ENCODE measurements at places on chromosomes 5 and 9.
A peak's percentile ranks its signal among the peaks of the same experiment; 100 is the strongest.

DNA sequence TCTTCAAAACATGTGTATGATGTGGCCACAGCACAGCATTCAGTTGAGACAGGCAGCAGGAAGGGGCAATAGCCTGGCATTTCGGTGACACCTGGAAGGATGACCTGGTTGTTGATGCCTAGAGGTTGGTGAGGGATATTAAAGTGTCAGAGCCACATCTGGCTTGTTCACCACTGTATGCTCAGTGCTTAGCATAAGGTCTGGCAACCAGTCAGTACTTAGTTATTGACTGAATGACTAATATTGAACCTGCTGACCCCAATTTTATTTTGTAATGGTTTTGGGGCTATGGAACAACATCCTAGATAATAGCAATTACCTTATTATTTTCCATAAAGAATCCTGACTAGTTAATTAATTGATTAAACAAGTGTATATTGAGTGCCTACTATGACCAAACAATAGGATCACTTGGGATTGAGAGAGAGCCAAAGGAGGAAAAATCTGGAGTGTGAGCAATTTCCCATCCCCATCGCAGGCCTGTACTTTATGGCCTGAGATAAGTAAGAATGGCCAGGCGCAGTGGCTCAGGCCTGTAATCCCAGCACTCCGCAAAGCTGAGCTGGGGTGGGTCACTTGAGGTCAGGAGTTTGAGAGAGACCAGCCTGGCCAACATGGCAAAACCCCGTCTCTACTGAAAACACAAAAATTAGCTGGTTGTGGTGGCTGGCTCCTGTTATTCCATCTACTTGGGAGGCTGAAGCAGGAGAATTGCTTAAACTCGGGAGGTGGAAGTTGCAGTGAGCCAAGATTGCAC lies 85.4 kb upstream of the PLPP1 start:
- no peak for DNase-seq

DNA sequence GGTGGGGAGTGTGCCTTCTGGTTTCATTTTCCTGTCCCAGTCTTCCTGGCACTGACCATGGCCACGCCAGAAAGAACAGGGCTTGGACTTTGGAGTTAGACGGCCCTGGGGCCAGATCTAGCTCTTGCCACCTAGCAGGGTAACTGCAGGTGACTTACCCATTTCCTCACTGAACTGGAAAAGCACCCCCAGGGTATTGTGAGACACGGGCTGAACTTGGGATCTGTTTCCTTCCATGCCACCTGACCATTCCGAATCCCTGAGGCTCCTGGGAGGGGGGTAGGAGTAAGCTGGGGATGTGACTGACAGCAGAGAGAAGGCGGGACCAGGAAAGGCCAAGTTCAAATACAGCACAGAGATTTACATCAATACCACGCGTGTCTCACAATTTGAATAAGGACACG lies 9.4 kb downstream of the HNRNPAB start:
- DNase-seq = peak; percentile 42

- DNase-seq = no peak
These were observed 75.2 kb downstream of the LMNB1 start for GRCh38 chr5:126852091-126852571.

GRCh38 chr9:127534250-127534906 lies 77.7 kb upstream of the STXBP1 start:
- no peak for DNase-seq

DNA sequence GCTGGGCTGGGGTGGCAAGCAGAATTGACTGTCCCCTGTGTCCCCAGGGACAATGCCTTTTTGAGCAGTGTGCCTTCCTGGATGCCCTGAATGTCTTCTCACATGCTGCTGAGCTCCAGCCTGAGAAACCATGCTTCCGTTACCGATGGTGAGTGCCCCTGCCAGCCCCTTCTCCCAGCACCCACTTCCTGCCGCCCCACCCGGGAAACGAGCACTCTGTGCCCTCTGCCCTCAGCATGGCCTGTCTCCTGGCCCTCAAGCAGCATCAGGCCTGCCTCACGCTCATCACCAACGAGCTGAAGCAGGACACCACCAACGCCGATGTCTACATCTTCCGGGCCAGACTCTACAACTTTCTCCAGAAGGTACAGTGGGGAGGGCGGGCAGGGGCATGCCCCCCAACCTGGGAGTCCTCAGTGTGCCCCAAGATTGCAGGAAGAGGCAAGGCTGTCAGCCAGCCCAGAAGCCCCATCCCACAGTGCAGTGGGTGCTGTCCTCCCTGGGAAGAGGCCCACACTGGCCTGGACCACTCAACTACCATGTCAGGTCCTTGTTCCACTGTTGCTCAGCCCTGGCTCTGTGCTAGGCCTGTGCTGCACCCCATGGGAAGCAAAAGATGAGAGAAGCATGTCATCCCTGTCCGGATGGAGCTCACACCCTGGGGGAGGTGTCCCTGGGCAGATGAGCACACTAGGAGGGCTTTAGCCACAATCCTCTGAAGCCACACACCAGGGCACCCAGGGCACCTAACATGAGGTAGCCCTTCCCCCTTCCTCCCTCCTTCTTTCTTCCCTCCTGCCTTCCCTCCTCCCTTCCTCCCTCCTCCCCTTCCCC lies 4.4 kb downstream of the TTC16 start:
- no peak for DNase-seq

DNA sequence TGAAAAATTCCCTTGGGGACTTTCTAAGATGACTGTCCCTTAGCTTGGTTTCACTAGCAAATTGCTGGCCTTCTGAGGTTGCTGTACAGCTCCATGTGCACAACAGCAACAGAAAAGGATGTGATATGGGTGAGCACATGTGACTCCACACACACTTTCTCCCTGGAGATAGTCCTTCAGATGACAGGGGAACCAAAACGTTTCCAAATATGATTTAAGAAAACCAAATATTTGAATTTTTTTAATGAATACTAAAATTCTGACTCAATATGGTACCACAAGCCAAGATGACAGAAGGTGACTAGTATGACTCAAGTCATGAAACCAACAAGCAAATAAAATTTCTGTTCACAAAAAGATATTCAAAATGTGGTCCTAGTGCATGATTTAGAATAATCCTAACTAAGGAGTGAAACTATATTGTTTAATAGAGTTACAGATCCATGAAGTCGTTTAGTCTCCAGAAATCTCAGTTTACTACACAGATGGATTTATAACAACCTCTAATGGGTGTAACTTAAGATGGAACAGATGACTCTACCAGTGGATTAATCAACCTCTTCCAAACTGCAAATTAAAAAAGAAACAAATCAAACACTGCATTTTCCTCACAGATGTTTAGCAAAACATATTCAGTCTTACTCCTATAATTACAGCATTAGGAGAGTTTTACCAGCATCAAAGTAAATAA lies 144.8 kb upstream of the PIK3R1 start:
- no peak for DNase-seq

DNA sequence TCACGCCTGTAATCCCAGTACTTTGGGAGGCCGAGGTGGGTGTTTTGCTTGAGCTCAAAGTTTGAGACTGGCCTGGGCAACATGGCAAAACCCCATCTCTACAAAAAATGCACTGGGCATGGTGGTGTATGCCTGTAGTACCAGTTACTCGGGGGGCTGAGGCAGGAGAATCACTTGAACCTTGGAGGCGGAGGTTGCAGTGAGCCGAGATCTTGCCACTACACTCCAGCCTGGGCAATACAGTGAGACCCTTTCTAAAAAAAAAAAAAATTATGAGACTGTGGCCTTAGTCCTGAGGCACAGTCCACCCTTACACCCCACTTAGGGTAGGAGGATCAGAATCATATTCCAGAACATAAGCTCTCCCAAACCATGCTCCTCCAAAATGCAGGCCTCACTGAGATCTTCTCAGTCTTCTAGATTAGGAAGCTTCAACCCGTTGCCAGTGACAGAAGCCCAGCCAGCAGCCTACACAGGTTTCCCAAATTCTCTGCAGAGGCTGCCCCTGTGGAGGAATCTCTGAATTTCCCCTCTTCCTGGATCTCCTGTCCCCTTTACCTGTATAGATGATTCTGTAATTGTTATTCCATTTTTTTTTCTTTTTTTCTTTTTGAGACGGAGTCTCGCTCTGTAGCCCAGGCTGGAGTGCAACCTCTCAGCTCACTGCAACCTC lies 77.3 kb downstream of the BASP1 start:
- DNase-seq = no peak

GRCh38 chr5:143506836-143507552 lies 103.5 kb upstream of the NR3C1 start:
- DNase-seq = no peak

GRCh38 chr5:140398379-140398811 lies 3.2 kb upstream of the ANKHD1 start:
- DNase-seq = no peak

DNA sequence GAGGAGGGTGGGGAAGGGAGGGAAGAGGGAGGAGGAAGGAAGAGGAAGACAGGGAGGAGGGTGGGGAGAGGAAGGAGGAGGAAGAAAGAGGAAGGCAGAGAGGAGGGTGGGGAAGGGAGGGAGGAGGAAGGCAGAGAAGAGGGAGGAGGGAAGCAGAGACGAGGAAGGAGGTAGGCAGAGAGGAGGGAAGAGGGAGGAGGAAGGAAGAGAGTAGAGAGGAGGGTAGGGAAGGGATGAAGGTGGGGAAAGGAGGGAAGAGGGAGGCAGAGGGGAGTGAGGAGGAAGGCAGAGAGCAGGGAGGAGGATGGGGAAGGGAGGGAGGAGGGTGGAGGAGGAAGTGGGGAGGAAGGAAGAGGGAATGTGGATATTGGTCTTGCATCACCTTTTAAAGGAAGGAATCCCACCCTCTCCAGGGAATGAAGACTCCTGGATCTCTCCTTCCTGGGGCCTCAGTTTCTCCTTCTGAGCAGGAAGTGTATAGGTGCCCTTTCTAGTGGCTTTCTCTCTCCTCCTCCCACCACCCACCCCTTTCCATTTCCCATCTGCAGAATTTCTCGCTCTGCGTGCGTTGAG lies 188.9 kb upstream of the ZNF618 start:
- no peak for DNase-seq

- DNase-seq = peak; percentile 62
These were observed 26.7 kb upstream of the ADAMTS2 start for GRCh38 chr5:179371681-179372680.

DNA sequence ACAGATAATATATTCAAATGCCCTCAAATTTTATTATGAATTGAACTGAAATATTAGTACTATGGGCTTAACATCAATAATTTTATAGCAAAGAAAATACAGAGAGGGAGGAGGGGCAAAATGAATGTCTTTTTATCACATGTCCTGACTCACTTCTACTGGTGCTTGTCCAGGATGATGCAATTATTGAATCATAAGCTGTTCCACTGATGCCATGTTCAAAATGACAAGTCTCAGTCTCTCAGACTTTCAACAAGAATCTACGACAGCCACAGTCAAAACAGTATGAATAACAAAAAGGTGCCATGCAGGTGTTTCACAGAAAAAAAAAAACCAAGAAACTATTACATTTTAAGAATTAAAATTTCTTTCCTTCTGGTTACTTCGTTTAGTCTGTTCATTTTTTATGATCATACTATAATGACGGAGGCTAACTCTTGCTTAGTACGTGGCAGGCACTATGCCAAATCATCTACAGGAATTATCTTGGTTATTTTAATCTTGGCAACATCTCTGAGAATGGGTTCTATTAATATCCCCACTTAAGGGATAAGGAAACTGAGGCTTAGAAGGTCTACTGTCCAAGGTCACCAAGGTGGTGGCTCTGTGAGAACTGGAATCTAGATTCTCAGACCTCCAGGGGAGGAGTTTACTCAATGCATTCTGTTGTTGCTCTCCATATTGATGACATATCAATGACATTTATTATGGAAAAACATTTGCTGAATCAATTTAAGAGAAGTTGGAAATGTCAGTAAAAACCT lies 61.5 kb downstream of the NR3C1 start:
- no peak for DNase-seq

DNA sequence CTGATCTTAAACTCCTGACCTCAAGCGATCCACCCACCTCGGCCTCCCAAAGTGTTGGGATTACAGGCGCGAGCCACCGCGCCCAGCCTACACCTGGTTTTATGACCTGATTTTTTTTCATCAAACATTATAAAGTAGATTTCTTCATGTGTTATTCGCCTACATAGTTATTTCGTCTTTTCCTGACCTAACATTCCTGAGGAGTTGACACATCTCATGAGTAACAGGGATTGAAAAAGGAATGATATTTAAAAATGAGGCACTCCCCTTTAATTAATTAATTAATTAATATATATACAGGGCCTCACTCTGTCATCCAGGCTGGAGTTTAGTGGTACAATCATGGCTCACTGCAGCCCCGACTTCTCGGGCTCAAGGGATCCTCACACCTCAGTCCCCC lies 20.2 kb upstream of the MTMR12 start:
- no peak for DNase-seq

GRCh38 chr5:113003763-113004162 lies 27.2 kb downstream of the DCP2 start:
- DNase-seq = no peak

- no peak for DNase-seq
These were observed 34.6 kb upstream of the IPPK start for GRCh38 chr9:92704528-92704927.

DNA sequence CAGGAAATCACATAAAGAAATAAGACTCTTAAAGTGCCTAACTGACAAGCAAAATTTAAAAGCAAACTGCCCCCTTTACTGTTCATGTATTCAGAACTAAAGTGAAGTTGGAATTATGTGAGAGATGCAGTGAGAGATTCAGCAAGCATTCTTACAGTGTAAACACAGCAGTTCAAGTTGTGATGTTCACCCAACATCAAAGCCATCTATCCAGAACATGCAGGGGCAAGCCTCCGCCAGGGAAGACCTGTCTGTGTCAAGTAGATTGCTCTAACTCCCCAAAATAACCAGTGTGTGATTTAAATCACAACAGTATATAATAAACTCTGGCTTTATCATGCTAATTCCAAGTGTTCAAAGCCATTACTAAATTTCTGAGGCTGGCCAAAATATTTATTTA lies 233.3 kb downstream of the BNC2 start:
- DNase-seq = no peak

GRCh38 chr9:136364942-136365774 lies 1.6 kb upstream of the DNLZ start:
- DNase-seq = no peak

GRCh38 chr9:136517950-136518349 lies 27.9 kb downstream of the NOTCH1 start:
- DNase-seq = no peak

DNA sequence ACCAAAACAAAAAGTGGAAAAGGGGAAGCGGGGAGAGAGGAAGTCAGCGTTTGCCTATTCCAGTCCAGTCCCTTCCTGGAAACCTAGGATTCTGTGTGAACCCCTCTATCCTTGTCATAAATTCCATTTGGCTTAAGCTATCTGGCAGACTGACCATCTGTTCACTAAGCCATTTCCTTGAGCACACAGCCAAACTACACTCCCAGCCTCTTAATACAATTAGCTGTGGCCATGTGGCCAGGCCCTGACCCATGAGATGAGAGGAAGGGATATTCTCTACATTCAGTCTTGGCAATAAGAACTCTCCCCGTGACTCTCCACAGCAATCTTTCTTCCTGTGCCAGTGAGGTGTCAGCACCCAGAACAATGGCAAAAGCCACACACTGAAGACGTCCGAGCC lies 424.8 kb downstream of the TLE1 start:
- no peak for DNase-seq

- DNase-seq = no peak
These were observed 98.7 kb upstream of the MPDZ start for GRCh38 chr9:13378154-13378553.
